ENCODE measurements at places on chromosomes 1 and 21.

- no peak for DNase-seq
These were observed 6.6 kb downstream of the KRTAP10-8 start for GRCh38 chr21:44618504-44618903.

DNA sequence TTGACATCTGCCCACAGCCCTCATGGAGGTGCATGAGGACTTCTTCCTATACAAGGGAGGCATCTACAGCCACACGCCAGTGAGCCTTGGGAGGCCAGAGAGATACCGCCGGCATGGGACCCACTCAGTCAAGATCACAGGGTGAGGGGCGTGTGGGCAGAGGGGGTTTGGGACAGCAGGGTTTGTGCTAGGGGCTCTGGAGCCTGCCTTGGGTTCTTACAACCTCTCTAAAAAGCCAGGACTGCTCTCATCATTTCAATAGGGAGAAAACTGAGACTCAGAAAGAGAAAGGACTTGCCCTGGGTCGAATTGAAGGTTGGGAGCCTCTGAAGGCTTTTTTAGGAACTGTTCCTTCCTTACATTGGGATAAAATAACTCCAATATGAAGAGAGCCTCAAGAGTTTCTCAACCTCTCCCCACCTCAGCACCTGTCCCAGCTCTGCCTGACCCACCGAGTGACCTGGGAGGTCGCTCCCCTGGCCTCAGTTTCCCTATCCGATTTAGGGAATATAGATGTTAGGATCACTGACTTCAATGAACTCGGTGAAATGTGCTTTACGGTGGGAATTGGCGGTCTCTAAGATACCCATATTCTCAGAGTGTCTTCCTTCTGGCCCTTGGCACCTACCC is 9.5 kb downstream of the TINAGL1 start:
- DNase-seq = no peak

DNA sequence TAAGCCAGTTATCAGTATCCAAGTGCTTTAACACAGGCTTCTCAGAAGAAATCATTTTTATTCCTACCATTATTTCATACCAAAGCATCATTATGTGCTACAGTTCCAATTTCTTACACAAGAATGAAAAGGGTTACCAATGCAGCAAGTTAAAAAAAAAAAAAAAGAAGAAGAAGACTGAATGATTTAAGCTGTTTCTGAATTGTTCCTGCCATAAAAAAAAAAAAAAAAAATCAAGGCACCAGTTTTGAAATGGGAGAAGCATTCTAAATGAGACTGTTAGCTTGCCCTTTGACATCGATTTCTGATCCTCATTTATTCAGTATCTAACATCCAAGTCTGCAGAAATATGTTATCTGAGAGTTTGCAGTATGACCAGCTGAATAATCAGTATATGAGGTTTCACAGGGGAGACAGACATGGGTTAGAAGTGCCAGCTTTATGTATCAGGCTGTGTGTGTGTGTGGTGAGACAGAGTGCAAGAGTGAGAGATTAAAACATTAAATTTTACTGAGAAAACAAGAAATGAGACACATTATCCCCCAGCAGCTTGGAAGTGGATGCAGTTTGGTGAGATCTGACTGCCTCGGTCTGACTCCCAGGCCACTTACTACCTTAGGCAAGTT is 105.8 kb downstream of the COLGALT2 start:
- no peak for DNase-seq

DNA sequence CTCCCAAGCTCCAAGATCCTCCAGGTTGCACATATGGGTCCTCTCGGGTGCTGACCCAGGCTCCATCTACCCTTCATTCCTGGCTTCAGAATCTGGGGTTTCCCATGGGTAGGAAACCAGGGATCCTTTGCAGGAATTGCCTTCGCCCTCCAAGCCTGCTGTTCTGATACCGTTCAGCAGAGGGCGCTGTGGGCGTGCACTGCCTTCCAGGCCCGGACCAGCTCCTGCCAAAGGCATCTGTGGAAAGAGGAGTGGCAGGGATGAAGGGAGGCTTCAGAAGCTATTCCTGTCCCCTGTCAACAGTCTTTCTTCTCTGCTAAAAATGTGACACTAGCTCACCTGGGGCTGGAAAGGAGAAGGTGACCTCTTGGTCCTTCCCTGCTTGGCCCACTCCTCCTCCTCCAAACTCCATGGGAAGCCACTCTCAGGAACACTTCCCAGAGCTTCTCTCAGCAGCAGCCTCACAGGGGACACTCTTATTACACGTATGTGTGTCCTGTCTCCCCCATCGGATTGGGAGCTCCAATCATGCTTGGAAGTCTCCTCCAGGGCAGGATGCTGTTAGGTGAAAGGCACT is 71.2 kb downstream of the VWA5B1 start:
- no peak for DNase-seq

Data from HS-27A (cell line).